T-helper 2 cell treated with Interferon-gamma antibody and Interleukin-4, amounts not matched to agents 5 μg/mL and 100 μg/mL, for 36 hours (primary cell): ENCODE measurements at places on chromosomes 16 and 17.
A peak's percentile ranks its signal among the peaks of the same experiment; 100 is the strongest.

- no peak for DNase-seq
Measured at GRCh38 chr17:74578979-74579378, 11.7 kb upstream of the CD300H start.

DNA sequence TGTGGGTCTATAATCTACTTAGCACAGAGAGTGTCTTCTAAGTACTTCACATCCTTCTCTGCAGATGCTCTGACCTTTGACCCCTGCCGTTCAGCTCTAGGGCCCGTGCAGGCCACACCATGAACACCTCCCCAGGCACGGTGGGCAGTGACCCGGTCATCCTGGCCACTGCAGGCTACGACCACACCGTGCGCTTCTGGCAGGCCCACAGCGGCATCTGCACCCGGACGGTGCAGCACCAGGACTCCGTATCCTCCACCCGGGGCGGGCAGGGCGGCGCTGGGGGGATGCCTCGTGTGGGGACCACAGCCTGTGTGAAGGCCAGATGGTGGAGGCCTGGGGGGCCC, 686 bp downstream of the MLST8 start:
- DNase-seq, result no peak

- DNase-seq, result no peak
Measured at GRCh38 chr16:12340151-12340733, 363.7 kb downstream of the SNX29 start.

GRCh38 chr16:28974007-28974436, 556 bp upstream of the SPNS1 start:
- DNase-seq, result peak; percentile 27

GRCh38 chr17:46126840-46127239, 66.4 kb downstream of the KANSL1 start:
- DNase-seq, result no peak

DNA sequence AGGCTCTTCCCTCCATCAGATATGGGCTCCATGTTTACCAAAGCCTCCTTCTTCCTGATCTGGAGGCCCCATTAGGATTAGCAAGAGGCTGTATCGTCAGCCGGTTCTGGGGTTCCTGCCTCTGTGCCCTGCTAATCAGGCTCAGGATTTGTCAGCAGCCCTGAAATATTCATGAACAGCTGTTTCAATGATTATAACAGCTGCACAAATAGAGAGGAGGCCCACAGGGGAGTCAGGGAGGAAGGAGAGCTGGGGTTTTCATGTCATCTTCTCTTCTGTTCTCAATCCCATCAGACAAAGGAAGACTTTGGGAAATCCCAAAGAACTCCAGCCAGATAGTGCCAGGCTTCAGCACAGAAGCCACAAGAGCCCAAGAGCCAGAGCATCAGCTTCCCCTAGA, 72.3 kb upstream of the MMP2 start:
- DNase-seq, result no peak

- no peak for DNase-seq
Measured at GRCh38 chr17:19453296-19453695, 42.3 kb downstream of the RNF112 start.

DNA sequence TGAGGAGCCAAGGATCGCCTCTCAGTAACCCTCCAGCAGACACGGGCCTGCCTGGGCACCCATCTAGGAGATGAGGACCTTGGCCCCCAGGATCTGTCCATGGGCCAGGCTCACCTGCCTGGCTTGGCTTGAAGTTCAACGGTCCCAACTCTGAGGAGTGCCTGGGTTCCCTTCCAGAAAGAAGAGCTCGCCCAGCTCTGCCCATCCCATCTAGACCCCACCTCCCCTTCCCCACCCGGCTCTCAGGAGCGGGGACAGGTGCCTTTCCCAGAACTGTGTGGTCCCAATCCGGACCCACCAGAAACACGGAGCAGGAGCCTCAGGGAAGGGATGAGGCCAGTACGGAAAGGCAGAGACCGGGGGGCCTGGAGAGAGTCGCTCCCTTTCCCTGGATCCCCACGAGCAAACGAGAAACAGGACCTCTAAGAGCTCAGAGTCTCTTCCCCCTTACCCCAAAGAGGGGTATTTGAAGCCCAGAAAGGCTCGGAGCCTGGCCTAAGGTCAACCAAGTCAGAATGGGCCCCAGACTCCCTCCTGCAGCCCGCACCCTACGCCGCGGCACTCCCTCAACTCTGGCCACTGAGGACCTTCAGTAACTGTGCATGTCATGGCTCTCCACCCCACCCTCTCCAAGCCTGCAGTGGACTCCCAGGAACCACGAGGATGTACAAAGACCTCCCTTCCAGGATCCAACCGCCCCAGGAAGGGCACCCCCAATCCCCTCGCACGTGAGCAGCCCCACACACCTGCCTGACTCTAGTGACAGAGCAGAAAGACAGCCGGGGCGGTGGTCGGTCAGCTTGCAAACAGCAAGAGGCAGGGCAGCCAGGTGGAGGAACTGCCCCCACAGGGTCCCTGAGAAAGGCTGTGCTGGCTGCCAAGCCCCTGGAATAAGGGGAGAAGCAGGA, 5.4 kb downstream of the CLUH start:
- DNase-seq, result no peak

DNA sequence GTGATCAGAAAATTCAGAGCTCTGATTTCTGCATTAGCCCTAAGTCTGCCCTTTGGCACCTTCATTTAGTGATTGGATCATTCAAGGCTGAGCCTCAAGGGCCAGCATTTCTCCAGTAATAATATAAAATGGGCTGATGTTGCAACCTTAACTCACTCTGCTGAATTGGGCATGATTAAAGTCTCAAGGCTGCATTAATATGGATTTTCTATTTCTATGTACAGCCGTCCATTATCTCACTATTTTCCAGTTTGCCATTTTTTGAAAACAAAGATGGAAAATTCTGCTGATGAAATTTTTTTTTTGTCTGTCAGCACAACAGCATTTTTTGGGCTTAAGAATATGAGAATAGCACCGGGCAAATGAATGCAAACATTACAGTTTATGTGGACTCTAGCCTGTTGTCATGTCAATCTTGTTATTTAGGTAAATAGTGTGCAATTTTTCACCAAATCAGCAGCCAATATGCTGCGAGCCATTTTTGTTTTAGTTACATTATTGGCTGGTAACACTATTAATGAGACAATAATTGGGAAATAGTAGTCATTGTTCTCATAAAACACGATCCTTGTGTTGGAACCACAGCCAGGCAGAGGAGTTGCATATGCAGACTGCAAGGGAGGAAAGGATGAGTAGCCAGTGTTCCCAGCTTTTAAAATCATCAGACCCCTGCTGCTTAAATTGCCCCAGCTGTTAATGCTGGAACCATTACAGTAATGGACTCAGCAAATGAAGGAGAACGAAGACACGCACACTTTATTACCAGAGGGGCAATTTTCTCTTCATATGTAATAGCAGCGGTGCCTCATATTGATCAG, 10.5 kb downstream of the FTO start:
- no peak for DNase-seq

DNA sequence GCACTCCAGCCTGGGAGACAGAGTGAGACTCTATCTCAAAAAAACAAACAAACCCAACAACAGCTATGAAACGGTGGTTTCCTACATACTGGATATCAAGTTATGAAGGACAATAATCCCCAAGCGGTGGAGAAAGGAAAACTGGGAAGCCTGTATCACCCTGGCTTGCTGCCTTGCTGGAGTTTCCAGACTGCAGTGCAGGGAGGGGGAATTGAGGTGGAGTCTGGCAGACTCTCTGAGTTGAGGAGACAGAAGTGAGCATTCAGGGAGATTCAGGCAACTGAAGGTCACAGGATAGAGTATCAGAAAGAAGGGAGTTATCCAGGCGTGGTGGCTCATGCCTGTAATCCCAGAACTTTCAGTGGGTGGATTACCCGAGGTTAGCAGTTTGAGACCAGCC, 11.9 kb downstream of the QRICH2 start:
- no peak for DNase-seq
